ENCODE measurements at places on chromosomes 7 and 10.

DNA sequence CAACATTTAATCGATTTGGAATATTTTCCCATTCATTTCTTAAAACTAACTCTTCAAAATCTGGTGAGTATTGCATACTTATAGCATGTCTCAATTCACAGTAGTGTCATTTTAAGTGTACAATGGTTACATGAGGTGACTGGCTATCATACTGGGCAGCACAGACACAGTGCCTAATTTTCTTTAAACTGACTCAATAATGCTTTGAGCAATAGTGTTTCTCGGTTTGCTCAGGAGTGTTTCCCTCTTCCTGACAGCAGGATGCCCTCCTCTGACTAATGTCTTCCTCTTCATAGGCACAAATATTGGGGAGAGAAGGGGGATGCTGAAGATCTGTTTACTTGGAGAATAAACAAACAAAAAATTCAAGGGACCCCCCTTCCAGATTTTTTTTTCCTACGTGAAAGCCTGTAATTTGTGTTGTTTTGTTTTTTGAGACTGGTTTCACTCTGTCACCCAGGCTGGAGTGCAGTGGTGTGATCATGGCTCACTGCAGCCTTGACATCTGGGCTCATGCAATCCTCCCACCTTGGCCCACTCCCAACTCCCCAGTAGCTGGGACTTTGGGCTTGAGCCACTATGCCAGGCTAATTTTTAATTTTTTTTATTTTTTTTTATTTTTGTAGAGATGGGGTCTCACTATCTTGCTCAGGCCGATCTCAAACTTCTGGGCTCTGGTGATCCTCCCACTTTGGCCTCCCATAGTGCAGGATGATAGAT, 2.2 kb downstream of the MRC1 start:
- no peak for DNase-seq

GRCh38 chr7:127870231-127870907, 160.9 kb downstream of the LRRC4 start:
- DNase-seq = no peak

DNA sequence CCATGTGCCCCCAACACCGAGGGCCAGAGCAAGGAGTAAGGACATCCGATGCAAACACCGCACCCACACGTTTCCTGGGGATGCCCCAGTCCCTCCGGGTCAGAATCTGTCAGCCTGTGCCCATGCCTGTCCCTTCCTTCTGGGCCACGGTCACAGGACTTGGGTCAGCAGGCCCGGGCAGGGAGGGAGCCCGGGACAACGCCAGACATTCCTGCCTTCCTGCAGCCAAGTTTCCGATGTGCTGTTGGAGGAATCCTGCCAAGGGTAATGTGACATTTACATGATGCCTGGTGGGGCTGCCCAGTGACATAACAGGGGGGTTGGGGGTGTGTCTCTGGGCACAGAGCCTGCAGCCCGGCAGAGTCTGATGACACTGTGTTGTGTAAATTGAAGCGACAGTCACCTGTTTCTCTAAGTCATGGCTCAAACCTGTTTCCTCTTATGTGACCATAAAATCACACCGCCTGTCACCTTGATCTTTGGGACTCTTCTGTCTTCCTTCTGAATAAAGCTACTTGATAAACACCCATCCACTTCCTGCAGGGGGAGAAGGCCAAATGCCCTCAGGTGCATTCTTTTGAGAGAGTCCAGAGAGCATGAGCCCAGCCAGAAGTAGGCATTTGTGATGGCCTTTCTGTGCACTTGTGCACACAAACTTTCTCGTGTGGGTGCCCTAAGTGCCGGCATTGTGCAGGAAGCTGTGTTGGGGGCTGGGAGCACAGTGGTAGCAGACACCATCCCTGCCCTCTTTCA, 175.3 kb upstream of the RHEB start:
- no peak for DNase-seq

DNA sequence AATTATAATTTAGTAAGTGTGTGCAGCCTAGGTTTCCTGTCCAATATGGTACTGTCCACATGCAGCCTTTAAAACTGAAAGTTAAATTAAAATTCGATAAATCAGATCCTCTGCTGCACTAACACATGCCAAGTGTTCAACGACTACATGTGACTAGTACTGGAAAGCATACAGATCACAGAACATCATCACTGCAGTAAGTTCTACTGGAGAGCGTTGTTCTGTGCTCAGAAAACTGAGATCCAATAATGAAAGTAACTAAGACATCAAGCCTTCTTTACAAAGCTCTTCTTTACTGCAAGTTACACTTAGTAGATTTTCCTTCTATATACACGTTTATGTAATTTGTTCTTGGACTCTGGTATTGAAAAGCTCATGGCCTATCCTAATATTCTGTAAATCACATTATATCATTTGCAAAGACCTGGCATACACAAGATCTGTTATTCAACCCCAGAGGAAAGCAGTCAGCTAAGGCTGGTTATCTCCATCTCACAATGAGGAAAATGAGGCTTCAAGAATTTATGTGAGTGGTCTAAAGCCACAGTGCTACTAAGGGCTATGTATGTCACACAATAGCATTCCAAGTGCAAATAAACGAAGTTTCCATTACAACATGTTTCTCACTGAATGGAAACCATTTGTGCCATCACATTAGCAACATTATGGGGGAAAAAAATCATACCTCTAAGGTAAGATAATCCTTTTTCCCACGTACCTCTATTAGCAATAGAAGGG, 77.6 kb downstream of the VPS41 start:
- DNase-seq = no peak

DNA sequence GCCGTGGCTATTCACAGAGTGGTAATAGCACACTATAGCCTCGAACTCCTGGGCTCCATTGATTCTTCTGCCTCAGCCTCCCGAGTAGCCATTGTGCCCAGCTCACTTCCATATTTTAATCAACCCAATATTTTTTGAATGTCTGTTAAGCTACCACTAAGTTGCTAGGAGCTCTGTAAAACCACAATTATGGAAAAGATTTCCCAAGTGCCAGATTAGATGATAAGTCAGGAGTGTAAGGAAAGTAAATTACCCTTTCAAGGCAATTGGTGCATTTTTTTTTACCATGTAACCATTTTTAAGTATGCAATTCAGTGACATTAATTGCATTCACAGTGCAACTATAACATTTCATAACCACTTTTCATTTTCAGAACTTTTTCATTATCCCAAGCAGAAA, 87.5 kb upstream of the GATAD1 start:
- no peak for DNase-seq

DNA sequence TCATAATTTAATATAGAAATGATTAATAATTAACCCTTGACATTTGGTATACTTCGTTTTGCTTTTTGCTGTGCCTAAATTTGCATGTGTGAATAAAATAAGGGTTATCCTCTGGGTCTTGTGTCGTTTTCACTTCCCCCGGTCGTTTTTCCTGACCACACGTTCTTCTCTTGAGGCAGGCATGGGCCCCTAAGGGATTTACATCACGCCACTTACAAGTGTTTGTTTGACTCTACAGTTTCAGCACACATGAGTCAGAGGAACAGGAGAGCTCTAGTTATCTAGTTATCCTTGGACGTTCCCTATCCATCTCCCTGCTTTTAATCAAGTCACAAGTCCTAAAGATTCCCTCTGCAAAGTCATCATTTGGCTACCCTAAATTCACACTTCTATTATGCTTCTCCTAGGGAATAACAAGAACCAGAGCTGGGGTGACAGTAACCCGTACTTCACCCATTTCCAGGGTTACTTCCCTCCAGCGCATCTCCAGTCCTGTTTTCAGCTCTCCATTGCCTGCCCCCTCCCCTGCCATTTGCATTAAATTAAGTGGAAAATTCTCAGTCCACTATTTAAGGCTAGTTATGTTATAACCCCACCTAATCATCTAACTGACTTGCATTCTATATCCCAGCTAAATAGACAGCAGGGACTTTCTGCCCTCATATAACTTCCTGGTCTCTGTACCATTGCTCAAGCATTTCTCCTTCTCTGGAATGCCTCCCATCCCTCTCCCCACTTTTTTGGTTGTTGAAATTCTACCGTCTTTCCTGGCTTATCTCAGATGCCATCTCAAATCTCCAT, 206.9 kb downstream of the PTEN start:
- no peak for DNase-seq

DNA sequence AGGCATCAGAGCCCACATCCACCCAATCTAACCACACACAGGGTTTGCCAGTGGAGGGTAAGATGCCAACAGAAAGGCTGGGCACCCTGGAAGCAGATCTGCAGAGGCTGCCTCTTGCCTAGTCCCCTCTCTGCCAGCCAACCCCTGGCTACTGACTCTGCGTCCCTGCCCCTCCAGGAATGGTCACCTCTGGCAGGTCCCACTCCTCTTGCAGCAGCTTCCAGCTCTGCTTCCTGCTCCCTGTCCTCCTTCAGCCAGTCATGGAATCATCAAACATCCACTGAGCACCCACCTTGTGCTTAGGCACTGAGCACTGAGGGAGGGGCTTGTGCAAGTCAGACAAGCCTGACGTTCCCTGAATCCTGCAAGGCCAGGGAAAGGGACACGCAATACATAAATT, 20.1 kb upstream of the HABP2 start:
- no peak for DNase-seq

GRCh38 chr10:31014161-31014875, 17.3 kb downstream of the ZNF438 start:
- no peak for DNase-seq

GRCh38 chr7:129498021-129498420, 4.3 kb upstream of the SMKR1 start:
- no peak for DNase-seq

GRCh38 chr10:112082120-112082519, 101.4 kb downstream of the GPAM start:
- no peak for DNase-seq

DNA sequence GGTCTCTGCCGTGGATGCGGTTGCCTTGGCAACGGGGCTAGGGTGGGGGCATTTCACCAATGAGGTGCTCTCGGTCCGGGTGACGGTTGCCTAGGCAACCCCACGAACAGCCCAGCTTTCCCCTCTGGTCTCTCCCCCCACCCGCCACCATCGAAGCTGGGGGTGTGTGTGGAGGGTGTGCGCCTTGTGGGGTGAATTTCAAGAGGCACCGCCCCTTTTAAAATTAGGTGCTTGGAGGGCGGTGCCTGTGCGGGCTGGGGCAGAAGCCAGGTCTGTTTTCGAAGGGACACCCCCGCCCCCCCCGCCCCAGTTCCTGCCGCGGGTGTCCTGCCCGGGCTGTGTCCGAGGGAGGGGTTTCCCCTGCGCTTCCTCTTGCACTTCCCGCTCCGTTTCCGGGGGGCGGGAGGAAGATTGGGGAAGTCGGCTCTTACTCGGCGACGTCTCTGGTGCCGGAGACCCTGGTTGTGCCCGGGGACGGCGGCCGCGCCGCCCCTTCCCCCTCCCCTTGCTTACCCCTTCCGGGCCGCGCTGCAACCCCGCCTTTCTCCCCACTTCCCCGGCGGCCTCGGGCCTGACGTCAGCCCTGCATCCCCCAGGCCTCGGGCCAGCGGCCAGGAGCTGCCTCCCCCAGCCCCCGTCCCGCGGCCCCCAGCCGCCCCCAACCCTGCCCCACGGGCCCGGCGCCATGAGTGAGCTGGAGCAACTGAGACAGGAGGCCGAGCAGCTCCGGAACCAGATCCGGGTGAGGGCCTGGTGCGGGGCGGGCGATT, 2.2 kb downstream of the GNB2 start:
- DNase-seq = peak; percentile 88

DNA sequence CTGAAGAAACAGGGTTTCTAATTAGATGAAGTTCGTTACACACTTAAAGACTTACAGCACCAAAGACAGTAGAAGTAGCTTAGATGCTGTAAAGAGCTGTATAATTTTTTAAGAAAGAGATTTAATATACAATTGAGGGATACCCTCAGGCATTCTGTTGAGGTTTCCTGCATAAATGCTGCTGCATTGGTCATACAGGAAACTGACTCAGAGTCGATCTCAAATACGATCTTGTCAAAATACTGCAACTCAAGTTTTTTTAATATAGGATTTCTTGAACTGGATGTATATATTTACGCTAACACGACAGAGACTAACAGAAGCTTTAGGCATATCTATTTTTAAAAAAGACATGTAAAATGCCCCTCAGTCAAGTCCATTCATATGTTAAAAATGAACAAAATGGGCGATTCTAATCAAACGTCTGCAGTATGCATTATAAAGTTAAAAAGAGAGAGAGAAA, 2.4 kb upstream of the ARID5B start:
- no peak for DNase-seq

DNA sequence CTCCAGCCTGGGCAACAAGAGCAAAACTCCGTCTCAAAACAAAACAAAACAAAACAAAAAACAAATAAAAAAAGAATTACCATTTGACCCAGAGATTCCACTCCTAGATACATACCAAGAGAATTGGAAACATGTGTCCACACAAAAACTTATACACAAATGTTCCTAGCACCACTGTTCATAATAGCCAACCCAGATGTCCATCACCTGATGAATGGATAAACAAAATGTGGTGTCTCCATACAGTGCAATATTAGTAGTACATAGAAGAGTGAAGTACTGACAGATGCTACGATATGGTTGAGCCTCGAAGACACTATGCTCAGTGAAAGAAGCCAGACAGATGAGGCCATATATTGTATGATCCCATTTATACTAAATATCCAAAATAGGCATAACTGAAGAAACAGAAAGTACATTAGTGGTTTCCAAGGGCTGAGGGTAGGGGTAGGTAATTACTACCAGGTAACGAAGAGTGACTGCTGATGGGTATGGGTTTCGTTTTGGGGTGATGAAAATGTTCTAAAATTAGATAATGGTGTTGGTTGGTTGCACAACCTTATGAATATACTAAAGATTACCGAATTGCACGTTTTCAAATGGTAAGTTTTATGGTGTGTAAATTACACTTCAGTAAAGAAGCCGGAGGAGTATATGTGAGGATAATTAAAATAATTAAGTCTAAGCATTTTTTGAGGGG, 20.0 kb downstream of the MYO1G start:
- DNase-seq = no peak

DNA sequence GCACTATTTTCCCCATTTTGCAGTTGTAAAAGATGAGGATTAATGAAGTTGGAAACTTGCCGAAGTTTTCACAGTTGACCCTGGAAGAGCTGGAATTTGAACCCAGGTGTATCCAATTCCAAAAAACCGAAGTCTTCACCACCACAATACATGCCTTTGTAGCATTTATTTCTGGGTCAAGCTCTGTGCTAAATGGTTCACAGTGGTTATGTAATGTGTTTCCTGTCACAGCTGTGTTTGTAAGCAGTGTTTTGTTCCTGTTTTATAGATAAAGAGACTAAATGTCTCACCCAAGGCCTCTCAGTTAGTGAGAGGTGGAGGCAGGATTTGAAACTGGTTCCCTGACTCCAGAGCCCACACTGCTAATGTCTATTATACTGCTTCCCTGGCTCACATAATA, 17.6 kb downstream of the SFTPA2 start:
- DNase-seq = no peak

GRCh38 chr10:51800121-51800520, 100.7 kb upstream of the CSTF2T start:
- DNase-seq = no peak

All from left lung (tissue), 14 donors.